ENCODE measurements at places on chromosomes 11 and 22.

- ATAC-seq, result no peak
These were observed 10.8 kb upstream of the OR51D1 start for GRCh38 chr11:4626207-4627099.

DNA sequence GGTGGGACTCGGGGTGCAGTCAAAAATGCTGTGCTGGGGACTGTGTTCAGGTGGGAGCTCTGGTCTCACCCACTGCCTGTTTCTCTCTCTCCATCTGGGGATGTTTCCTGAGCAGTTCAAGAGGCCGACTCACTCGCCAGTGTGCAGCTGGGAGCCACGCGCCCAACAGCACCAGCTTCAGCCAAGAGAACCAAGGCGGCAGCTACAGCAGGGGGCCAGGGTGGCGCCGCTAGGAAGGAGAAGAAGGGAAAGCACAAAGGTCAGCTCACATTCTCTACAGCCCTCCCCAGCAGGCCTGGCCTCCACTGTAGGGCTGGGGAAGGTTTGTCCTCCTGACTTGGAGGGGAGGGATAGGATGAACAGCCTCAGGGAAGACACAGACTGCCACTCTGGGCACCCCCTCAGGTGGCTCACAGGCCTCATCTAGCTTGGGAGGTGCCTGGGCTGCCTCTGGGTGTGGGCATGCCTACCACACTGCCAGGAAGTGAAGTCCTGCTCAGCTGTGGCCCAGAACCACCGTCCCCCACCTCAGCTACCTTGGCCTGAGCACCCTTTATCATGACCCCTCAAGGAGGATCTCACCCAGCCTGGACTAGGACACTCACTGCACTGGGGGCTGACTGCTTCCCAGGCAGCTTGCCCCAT is 13.0 kb downstream of the TUB start:
- ATAC-seq, result no peak

- no peak for ATAC-seq
These were observed 57.0 kb downstream of the MYH9 start for GRCh38 chr22:36330655-36331305.

DNA sequence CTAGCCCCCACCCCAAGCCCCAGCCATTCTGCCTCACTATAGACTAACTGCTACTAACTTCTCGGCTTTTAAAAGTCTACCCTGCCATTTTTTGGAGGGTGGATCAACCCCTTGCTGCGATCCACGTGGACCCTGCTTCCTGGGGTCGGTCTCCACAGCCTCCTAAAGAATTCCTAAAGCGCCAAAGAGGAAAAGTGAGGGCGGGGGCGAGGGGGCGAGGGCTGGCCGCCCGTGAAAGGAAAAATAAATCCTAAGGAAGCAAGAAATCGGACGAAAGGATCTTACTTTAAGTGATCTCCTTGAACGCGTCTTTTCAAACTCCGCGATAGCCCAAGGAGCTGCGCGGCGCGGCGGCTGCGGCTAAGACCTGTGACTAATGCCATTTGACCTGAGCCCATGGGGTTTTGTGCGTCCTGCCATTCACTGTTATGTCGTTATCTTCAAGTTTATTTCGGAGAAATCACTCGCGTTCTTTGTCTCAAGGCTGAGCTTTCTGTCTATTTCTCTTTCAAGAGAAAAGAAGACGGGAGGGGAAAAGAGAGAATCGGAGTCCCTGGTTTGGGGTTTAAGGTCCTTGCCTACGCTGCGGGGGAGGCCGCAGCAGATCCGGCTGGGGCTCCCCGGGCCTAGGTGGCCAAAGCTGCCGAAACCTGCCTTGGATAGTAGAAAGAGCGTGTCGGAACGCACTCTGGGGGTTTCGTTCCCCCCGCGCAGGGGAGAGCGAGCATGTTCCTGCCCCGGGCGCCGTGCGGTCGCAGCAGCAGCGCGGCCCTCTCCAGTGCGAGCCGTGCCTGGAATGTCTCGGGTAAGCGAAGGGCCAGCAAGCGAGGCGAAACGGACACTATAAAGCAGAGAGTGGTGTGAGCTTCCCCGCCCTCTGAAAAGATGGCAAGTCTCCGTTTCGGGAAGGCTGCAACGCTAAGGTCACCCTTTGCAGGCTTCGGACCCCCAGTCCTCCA is 2.8 kb upstream of the DBX1 start:
- no peak for ATAC-seq

- ATAC-seq, result no peak
These were observed 666 bp downstream of the SLC25A18 start for GRCh38 chr22:17563936-17564391.

- ATAC-seq, result peak; percentile 55
These were observed 81.0 kb downstream of the BUD13 start for GRCh38 chr11:116691771-116692177.

GRCh38 chr11:27205250-27205649 is 157.8 kb downstream of the CCDC34 start:
- ATAC-seq, result no peak

DNA sequence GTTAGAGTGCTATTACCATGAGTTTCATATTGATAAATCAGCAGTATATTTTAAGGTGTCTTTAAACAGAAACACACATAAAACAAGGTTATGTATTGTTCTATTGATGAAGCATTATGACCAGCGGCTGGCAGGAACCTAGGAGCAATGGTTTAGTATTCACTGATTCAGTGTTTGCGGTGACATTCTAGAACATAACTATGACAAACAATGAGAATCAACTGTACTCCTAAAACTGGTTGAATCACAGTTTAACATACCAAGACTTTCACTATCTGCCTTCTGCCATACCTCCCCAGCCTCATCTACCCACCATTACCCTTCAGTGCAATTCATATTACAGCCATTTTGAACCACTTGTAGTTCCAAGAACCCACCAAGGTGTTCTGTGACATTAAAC is 8.8 kb downstream of the HOATZ start:
- ATAC-seq, result peak; percentile 42

DNA sequence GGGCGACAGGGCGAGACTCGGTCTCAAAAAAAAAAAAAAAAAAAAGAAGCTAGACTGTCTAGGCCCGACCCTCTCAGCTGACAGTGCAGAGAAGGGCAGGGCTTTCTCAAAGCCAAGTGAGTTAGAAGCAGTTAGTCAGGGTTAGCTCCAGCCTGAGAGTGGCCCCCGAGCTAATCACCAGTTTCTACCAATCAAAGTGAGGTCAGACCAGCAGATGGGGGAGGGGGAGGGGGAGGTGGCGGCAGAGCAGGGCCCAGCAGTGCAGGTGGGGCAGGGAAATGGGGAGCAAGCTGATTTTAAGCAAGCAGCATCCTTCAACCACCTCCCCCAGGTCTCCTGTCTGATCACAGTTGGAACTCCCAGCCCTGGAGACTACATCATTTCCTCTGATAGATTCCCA is 55.3 kb upstream of the PRR5 start:
- no peak for ATAC-seq

DNA sequence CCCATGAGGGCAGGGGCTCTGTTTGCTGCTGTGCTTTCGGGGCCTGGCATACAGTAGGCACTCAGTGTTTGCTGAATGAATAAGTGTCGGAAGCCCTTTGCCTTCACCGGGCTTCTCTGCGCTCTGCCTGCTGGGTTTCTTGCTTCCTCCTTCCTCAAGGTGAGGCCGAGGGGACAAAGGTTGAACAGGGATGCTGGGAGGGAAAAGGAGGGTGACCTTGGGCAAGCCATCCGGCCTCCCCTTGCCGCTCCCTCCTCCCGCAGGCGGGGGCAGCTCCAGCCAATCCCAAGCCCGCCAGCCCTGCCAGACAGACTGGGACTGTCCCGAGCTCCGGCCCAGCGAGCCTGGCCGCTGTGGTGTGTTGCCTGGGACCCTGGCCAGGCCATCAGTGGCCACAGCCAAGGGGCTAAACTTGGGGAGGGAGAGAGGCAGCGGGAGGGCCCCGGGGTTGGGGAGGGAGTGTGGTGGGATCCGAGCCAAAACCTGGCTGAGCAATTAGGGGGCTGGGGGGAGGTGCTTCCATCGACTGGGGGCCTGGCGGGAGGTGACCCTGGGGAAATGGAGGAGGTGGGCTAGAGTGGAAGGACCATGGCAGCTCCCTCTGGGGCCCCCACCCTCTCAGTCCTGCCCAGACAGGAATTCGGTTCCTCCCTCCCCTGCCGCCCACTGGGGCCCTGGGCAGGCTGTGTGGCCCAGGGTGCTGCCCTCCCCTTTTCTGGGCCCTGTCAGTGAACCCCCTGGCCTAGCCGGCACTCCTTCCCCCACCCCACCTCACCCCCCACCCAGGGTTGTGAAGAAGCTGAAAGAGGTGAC is 3.4 kb upstream of the RCOR2 start:
- no peak for ATAC-seq

DNA sequence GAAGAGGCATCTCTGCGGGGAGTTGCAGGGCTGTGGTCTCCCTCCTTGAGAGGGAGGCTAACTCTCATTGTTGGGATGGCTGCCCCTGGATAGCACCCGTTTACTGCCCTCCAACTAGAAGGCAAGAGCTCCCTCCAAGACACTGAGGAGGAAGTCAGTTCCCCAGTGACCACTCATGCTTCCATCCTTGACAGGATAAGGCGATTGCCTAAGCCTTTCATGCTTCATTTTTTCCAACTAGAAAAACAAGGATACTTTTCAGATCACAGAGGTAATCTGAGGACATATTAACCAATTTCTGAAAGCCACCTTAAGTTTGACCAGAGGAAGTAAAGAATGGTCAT is 186.6 kb downstream of the MAML2 start:
- ATAC-seq, result no peak

- ATAC-seq, result no peak
These were observed 54.1 kb downstream of the CELSR1 start for GRCh38 chr22:46483353-46483752.

GRCh38 chr22:45915841-45916240 is 61.1 kb downstream of the WNT7B start:
- ATAC-seq, result no peak

GRCh38 chr22:48666620-48667019 is 1161.1 kb downstream of the BRD1 start:
- ATAC-seq, result no peak

- no peak for ATAC-seq
These were observed 9.4 kb downstream of the SPATA19 start for GRCh38 chr11:133835593-133836548.

DNA sequence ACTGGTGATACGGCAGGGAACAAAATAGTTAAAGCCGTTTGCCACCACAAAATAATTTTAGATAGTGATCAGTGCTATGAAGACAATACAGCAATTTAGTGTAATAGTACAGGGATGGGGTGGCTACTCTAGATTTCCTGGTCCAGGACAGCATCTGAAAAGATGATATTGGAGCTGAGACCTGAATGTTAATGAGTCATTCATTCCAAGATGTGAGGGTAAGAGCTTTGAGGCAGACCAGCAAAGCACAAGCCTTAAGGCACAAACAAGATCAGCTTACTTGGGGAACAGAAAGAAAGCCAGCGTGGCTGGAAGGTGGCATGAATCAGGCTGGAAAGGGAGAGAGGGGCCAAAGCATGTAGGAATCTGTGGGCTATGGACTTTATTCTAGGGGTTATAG is 132.3 kb downstream of the TRIM44 start:
- ATAC-seq, result no peak

- no peak for ATAC-seq
These were observed 1082.5 kb downstream of the BRD1 start for GRCh38 chr22:48744967-48745841.

GRCh38 chr11:68163691-68164090 is 42.5 kb upstream of the CHKA start:
- no peak for ATAC-seq
